Kidney glomerular epithelial cell (primary cell): ENCODE measurements at places on chromosomes 3 and 15.

GRCh38 chr15:70722266-70723121 is 40.9 kb downstream of the UACA start:
- DNase-seq, result peak; percentile 54

DNA sequence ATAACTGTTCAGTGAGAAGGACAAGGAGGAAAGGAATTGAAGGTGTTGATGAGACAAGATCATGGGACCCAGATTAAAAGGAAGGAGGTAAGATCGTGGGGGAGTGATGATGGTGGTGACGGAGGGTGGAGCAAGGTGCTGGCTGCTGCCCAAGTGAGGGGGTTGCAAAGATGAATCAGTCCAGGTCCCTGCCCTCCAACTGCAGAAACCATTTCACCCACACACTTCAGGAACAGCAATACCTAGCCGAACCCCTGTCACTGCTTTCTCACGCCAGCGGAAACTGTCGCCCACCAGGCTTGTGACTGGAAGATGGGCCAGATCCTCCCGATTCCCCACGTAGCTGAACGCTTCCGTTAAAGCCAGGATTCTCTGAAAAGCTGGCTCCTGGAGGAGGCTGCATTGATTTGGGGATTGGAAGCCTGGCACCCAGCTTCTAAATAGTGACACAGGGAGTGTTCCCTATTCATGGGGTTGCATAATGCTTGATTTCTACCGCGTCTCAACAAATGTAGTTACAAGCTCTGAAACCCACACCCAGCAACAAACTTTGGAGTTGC is 3.2 kb upstream of the LSG1 start:
- DNase-seq, result no peak

DNA sequence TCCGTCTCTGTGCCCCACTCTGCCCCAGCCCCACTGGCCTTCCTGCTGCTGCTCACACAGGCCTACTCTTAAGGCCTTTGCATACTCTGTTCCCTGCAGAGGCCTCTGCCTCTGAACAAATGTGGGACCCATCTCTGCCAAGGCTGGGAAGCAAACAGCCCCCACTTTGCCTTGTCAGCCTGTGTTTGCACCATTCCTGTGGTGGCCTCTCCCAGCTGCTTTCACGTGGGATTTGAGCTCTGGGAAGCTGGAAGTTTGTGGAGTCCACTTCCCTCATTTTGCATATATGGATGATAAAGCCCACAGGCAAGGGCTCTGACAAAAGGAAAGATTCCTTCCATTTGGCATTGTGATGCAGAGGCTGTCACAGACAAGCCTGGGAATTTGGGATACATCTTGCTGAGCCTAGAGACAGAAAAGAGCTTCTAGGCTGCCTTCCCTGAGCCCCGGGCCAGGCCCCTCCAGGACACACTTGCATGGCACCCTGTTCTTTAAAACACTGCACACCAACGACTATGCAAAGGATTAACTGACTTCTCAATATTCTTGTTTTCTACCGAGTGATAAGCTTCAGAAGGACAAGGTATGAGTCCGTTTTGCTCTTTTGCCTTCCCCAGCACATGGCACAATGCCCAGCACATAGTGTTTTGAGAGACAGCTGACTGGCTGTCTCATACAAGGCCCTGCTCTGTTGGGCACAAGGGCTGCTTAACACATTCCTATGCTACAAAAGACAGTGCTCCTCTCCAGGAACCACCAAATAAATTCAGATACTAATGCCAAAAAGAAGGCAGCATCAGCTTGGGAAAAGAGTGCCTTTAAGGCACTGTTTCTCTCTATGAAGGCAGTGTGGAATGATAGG is 120.7 kb upstream of the TOPAZ1 start:
- no peak for DNase-seq

- DNase-seq, result no peak
Observed at GRCh38 chr3:169259661-169260060, 403.9 kb downstream of the MECOM start.

GRCh38 chr3:167066977-167067786 is 312.9 kb downstream of the ZBBX start:
- DNase-seq, result peak; percentile 34

- DNase-seq, result no peak
Observed at GRCh38 chr3:181614878-181615277, 96.8 kb upstream of the SOX2 start.

DNA sequence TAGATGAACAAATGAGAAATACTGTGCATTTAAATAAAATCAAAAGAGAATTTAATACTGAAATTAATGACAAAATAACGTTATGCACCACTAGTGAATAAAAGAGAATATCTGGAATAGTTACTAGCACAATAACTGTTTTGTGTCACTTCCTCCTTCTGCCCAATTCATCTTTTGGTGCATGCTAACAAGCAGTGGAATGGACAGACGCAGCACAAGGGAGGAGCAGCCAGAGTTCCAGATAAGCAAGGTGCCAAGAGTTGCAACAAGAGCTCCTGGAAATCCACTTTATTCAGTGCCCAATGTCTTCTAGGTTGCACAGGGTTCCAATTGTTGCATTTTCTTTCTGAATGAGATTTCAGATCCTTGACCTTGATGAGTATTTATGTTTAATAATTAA is 66.5 kb upstream of the PLXND1 start:
- DNase-seq, result no peak

DNA sequence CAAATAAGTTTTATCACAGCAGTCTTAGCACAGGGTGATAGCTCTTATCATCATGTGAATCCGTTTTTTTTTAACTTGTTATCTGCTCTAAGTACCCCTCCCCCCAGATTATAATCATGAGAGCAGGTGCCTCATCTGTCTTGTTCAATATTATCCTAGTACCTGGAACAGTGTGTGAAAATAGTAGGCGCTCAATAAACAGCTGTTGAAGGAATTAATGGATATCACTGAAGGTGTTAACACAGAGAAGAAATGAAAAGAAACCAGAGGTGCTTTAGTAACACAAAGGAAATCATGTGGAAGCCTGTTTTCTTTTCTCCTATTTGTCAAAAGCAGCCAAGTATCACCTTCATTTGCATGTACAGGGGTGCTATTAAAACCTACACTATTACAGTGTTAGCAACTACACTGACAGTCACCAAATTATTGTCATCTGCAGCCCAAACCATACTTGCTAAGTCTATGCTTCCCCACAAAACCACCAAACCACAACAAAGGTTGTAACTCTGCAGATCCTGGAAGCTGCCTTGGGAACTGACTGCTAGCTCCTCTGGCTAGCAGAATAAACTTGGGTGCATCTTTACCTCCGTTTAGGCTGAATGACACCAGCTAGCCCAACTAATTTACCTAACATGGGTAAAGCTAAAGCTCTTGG is 2.9 kb downstream of the XPC start:
- DNase-seq, result no peak

GRCh38 chr15:50813865-50814264 is 48.4 kb upstream of the SPPL2A start:
- DNase-seq, result no peak

GRCh38 chr3:194082743-194083636 is 53.0 kb upstream of the HES1 start:
- DNase-seq, result no peak

- peak; percentile 25 for DNase-seq
Observed at GRCh38 chr3:111913163-111913763, 54.2 kb downstream of the PHLDB2 start.

- DNase-seq, result no peak
Observed at GRCh38 chr3:33433843-33434242, 6.4 kb downstream of the UBP1 start.

GRCh38 chr15:66619152-66619903 is 53.5 kb upstream of the LCTL start:
- peak; percentile 34 for DNase-seq

DNA sequence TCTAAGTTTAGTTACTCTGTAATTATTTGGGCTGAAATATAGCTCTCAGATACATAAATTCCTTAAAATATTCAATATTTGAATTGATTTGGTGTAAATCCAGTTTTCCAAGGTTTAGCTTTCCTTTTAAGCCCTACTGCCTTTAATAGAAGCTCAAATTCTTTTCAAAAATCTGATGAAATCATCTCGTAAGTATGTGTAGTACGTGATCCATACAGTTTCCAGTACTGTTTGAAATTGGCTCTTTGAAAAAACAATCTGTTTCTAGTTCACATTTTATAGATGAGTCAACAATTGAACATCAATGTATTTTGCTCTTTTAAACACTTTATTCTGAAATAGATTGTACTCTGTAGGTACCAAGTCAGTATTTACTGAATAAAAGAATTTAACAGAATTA is 84.2 kb downstream of the LRRC49 start:
- DNase-seq, result no peak

GRCh38 chr15:87129916-87130315 is 1050.2 kb downstream of the AGBL1 start:
- DNase-seq, result no peak

DNA sequence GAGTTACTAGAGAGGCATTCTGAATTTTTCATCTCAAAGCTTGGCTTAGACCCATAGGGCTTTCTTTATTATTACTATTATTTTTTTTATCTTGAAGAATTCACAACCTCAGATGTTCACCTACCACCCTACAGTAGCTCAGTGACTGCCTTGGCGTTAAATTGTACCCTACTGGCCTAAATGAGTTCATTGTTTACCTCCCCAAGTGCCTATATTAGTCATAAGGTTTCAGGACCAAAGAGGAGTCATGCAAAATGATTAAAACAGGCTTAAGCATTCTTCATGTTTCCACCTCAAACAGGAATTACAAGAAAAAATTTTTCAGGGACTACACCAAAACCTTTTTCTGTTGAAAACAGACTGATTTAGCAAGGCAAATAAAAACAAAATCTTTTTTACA is 751.5 kb downstream of the SQOR start:
- no peak for DNase-seq

GRCh38 chr3:45978006-45978761 is 17.4 kb downstream of the FYCO1 start:
- DNase-seq, result no peak

- DNase-seq, result no peak
Observed at GRCh38 chr3:67196677-67197076, 198.6 kb downstream of the KBTBD8 start.

GRCh38 chr3:192772240-192772894 is 45.0 kb upstream of the FGF12 start:
- DNase-seq, result peak; percentile 22
